ENCODE measurements at places on chromosomes 7 and 10.

DNA sequence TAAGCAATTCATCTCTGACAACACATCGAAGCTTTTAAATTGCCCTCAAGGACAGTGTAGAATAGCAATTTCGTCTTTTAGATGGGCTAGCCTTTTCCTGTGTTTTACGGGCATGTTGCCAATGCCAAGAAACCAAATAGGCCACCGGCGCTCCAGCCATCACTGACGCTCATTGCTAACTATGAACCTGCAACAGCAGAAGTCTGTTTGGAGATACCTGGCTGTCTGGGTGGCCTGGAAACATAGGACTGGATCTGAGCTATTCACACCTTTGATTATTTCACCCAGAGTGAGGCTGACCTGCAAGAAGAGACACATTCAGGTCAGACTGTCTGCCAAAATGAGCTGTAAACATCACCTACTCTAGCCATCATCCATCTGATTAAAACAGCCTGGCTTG lies 12.0 kb downstream of the KPNA7 start:
- H3K27me3 ChIP-seq: peaks cover 2% of the 10 kb centered on the region
- H3K36me3 ChIP-seq: no peaks in the 10 kb centered on the region
- no peak overlapping the region for H3K4me3 ChIP-seq
- DNase-seq: no peak

GRCh38 chr7:2919256-2919655 lies 75.1 kb upstream of the GNA12 start:
- no peak overlapping the region for H3K27ac ChIP-seq
- H3K27me3 ChIP-seq: no peaks in the 10 kb centered on the region
- no peaks in the 10 kb centered on the region for H3K4me1 ChIP-seq

- no peaks in the 10 kb centered on the region for H3K27me3 ChIP-seq
- DNase-seq: no peak
- no peak overlapping the region for H3K4me3 ChIP-seq
Measured at GRCh38 chr10:22874189-22874854, 53.5 kb upstream of the ARMC3 start.

DNA sequence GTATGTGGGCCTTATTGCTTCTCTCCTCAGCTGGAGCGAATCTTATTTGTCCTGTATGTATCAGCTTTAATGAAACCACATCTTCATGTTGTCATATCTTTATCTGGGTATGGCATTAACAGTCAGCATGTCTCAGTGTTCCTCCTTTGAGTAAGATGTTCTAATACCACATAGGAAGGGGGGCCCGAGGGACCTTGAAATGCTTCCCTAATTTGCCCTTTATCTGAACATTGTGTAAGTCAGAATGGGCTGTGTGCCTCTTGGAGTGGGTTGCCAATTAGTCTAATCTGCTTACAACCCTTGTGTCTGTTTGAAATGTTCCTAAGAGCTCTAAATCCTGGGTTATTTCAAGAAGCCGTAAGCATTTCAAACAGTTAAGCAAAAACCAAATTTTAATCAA lies 623.8 kb downstream of the SUGCT start:
- no peak overlapping the region for H3K27ac ChIP-seq
- no peaks in the 10 kb centered on the region for H3K36me3 ChIP-seq
- DNase-seq: peak; percentile 81
- H3K4me3 ChIP-seq: no peak overlapping the region
- no peaks in the 10 kb centered on the region for H3K4me1 ChIP-seq

GRCh38 chr10:125231116-125231812 lies 70.9 kb upstream of the CTBP2 start:
- DNase-seq: no peak
- no peaks in the 10 kb centered on the region for H3K4me1 ChIP-seq
- no peak overlapping the region for H3K27ac ChIP-seq
- no peaks in the 10 kb centered on the region for H3K36me3 ChIP-seq
- no peaks in the 10 kb centered on the region for H3K27me3 ChIP-seq

- no peak overlapping the region for H3K27ac ChIP-seq
- no peaks in the 10 kb centered on the region for H3K4me1 ChIP-seq
- H3K4me3 ChIP-seq: no peak overlapping the region
- H3K27me3 ChIP-seq: no peaks in the 10 kb centered on the region
Measured at GRCh38 chr10:21315645-21316220, 209.7 kb downstream of the SKIDA1 start.

- H3K4me1 ChIP-seq: peaks cover 5% of the 10 kb centered on the region
- H3K27ac ChIP-seq: no peak overlapping the region
- no peaks in the 10 kb centered on the region for H3K27me3 ChIP-seq
- peak overlapping the region; percentile 75 for H3K4me3 ChIP-seq
- no peaks in the 10 kb centered on the region for H3K36me3 ChIP-seq
Measured at GRCh38 chr10:6144406-6145165, 55.8 kb downstream of the RBM17 start.

- H3K36me3 ChIP-seq: peaks cover 17% of the 10 kb centered on the region
- DNase-seq: no peak
- H3K27ac ChIP-seq: peak overlapping the region; percentile 81
- H3K27me3 ChIP-seq: no peaks in the 10 kb centered on the region
- no peak overlapping the region for H3K4me3 ChIP-seq
Measured at GRCh38 chr10:95267251-95267650, 23.6 kb downstream of the PDLIM1 start.

DNA sequence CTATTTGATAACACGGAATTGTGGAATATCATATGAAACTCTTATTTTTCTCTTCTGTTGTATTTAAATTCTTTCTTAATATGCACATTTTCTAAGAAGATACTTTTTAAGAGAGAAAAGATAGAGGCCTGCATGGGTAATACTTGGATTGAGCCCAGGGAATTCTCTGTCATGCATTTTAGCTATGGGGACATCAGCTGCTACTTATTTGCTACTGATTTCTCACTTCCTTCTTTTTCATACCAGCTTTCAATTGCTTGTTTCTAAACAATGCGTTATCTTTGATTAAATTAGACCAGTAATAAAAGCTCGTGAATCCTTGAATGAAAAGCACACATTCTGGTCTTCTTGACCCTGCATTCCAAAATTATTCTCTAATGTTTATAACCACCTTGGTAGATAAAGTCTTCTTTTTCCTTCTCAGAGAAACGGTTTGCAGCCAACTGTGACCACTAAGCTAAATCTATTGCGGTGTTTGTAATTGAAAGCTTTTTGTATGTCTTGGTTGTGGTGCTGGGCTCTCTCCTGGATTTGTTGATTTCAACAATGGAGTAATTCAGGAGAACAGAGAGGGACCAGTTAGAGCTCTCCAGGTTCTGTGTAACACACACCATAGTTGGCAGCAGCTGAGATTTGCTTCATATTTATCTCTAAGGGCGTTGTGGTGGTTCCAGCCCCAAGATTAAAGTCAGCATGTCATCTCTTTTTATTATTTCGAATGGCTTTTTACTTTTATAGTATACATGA lies 139.3 kb downstream of the PPP1R9A start:
- no peaks in the 10 kb centered on the region for H3K27me3 ChIP-seq
- DNase-seq: no peak
- no peak overlapping the region for H3K27ac ChIP-seq
- H3K36me3 ChIP-seq: no peaks in the 10 kb centered on the region

DNA sequence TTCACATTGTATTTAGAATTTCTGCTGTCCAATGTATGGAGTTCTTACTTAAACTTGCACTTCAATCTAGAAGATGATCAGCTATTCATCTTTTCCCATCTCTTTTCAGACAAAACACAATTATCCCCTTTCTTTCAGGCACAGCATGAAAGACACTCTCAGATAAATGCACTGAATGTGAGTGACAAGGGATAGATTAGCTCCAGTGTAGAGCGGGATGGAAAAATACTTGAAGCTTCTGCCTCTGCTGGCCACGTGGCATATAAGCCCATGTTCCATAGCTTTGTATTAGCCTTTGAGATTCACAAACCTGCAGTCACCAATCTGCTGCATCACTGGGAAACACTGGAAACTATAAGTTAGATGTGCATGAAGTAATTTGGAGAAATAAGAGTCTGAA lies 162.2 kb upstream of the FAM3C start:
- no peaks in the 10 kb centered on the region for H3K36me3 ChIP-seq
- H3K4me3 ChIP-seq: no peak overlapping the region
- no peak for DNase-seq
- H3K27me3 ChIP-seq: peaks cover 2% of the 10 kb centered on the region
- no peak overlapping the region for H3K27ac ChIP-seq

- no peaks in the 10 kb centered on the region for H3K36me3 ChIP-seq
- H3K27ac ChIP-seq: no peak overlapping the region
- no peak overlapping the region for H3K4me3 ChIP-seq
- no peak for DNase-seq
Measured at GRCh38 chr10:122333037-122333436, 41.5 kb upstream of the PLEKHA1 start.

- no peak overlapping the region for H3K4me3 ChIP-seq
- no peak for DNase-seq
- H3K36me3 ChIP-seq: no peaks in the 10 kb centered on the region
- no peak overlapping the region for H3K27ac ChIP-seq
- H3K4me1 ChIP-seq: no peaks in the 10 kb centered on the region
Measured at GRCh38 chr7:106206826-106207541, 77.8 kb downstream of the NAMPT start.

DNA sequence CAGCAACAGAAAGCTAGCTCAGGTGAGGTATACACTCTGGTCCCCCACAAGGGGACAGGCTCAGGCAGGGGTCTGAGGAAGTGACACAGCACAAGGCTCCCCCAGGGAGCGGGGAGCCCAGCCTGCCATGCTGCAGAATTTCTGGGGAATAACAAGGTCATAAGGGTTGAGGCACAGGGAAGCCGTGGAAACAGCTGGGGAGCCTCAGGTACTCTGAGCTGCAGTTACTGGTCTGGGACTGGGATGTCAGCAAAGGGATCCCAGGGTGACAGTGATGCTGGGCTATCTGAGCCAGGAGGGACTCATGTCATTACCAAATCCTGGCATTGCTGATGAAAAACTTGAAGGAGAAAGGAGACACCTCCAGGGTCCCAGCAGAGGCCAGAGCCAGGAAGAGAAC lies 64.4 kb upstream of the NANOS1 start:
- H3K4me1 ChIP-seq: no peaks in the 10 kb centered on the region
- DNase-seq: no peak
- H3K4me3 ChIP-seq: no peak overlapping the region
- no peak overlapping the region for H3K27ac ChIP-seq
- H3K27me3 ChIP-seq: peaks cover 3% of the 10 kb centered on the region
- H3K36me3 ChIP-seq: no peaks in the 10 kb centered on the region

DNA sequence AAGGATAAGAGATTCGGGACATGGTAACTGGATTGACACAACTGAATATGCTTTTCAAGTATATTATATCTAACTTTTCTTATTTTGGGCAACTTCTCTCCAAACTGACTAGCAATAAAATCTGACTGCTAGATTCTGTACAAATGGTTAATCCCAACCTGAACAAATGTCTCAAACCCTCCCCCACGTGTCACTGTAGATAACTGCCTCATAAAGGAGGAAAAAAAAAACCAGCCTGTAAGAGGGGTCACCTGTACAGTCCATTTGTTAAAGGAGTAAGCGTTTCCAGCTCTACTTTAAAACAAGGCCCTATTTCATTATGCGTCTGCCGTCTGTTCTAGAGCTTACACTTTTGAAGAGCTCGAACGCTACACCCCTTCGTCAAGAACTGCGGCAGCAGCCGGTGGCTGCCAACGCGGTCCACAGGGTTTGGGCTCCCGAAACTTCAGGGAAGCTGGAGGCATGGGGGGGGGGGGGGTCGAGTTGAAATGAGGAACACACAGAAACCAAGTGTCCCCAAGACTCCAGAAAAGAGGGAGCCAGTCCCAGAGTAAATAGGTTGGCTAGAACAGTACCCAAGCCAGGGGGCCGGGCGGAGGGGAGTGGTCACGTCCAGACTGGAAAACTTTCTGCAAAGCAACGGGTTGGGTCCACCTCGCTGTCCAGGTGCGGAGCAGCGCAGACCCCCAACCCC lies 492 bp downstream of the COG5 start:
- peaks cover 29% of the 10 kb centered on the region for H3K4me1 ChIP-seq
- peak overlapping the region; percentile 67 for H3K27ac ChIP-seq
- peak; percentile 73 for DNase-seq

- no peak overlapping the region for H3K4me3 ChIP-seq
- DNase-seq: no peak
Measured at GRCh38 chr7:55538538-55538937, 33.8 kb downstream of the VOPP1 start.

DNA sequence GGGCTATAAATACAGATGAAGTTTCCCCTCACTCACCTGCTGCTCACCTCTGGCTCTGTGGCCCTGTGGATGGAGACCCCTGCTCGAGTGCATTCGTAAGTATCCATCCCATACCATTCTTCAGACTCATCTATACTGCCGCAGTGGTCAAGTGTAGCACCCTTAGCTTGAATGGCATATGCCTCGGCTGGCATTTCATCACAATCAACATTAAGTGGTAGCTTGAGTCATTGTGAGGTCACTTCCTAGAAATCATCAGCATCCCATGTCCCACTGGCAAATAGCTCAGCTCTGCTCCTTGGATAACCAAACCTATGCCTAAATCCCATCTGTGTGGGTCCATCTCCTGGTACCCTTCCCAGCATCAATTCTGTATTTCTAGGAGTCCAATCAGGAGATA lies 38.2 kb downstream of the MDH2 start:
- no peak overlapping the region for H3K27ac ChIP-seq
- DNase-seq: no peak
- H3K36me3 ChIP-seq: no peaks in the 10 kb centered on the region
- H3K4me3 ChIP-seq: no peak overlapping the region

- no peak for DNase-seq
- no peak overlapping the region for H3K27ac ChIP-seq
- no peaks in the 10 kb centered on the region for H3K36me3 ChIP-seq
- H3K4me1 ChIP-seq: peaks cover 8% of the 10 kb centered on the region
- no peak overlapping the region for H3K4me3 ChIP-seq
- no peaks in the 10 kb centered on the region for H3K27me3 ChIP-seq
Measured at GRCh38 chr10:24991298-24991697, 24.7 kb downstream of the ENKUR start.

DNA sequence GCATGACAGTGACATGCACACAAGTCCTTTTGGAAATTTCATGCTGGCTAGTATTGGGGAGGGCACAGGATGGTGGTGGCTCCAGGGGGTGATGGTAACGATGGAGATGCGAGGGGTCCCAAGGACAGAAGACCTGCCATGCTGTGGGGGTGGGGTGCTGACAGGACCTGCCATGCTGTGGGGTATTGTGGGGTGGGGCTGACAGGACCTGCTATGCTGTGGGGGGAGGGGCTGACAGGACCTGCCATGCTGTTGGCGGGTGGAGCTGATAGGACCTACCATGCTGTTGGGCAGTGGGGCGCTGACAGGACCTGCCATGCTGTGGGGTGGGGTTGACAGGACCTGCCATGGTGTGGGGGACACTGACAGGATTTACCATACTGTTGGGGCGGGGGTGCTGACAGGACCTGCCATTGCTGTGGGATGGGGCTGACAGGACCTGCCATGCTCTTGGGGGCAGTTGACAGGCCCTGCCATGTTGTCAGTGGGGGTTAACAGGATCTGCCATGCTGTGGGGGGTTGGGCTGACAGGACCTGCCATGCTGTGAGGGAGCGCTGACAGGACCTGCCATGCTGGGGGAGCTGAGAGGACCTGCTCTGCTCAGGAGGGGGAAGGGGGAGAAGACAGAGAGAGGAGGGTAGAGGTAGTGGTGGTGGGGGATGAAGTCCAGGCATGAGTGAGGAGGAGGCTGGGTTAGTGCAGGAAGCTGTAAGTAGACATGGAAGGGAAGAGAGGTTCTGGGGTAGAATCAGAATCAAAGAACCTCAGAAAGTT lies 36.2 kb upstream of the RET start:
- no peak overlapping the region for H3K27ac ChIP-seq
- H3K27me3 ChIP-seq: no peaks in the 10 kb centered on the region
- H3K4me1 ChIP-seq: no peaks in the 10 kb centered on the region
- H3K36me3 ChIP-seq: no peaks in the 10 kb centered on the region
- no peak overlapping the region for H3K4me3 ChIP-seq

- no peaks in the 10 kb centered on the region for H3K36me3 ChIP-seq
- no peak for DNase-seq
- no peaks in the 10 kb centered on the region for H3K27me3 ChIP-seq
- H3K4me3 ChIP-seq: no peak overlapping the region
- H3K27ac ChIP-seq: no peak overlapping the region
Measured at GRCh38 chr7:51727441-51727840, 410.8 kb upstream of the COBL start.
